Activated T-cell treated with anti-CD3 and anti-CD28 coated beads, Interleukin-2, amount 50 U/mL, for 4 hours (primary cell): ENCODE measurements at places on chromosomes 2 and 18. TPM values are rescaled to one million over a fixed set of nuclear protein-coding genes. Genes with fewer than 3 reads are reported as not detected.
A peak's percentile ranks its signal among the peaks of the same experiment; 100 is the strongest.

Gene RNF152
- total RNA-seq: 0.43 TPM

Gene OR6B2
- not detected for total RNA-seq

DNA sequence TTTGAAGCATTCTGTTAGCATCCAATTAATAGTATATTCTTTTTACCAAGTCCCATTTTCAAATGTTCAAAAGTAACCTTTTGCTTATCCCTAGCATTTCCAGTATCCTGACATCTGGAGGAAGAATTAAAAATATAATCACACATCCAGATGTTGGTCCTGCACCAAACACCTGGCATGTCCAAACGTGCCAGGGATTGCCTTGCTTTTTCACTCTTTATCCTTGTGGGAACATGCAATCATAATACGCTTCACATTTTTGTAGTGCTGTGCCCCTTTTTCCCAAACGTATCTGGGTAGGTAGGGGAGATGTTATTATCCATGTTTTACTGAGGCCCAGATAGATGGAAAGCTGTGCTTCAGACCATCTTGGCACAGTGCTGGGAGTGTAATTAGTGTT is 133.0 kb downstream of the TPGS2 start:
- DNase-seq: no peak

GRCh38 chr2:223044092-223044836 is 7.7 kb upstream of the KCNE4 start:
- no peak for DNase-seq

- peak; percentile 21 for DNase-seq
Observed at GRCh38 chr2:149167001-149167780, 128.7 kb downstream of the LYPD6B start.

Gene STPG4
- not detected for total RNA-seq

DNA sequence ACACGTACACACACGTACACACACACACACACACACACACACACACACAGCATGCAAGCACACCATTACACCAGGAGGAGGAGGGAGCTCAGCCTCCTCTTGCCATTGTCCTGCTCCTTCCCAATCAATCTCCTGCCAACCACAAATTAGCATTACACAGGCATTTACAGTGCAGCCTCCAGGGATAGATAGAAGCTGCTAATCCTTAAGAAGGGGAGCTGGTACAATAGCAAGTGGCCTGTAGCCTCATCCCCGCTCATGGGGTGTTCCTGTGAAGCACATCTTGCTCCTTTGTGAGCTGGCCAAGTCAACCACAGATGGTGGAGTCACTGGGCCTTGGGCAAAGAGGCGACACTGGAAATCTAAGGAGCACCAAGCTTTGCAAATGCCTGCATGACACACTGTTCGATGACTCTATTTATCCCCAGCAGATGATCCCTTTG is 110.3 kb upstream of the PKDCC start:
- no peak for DNase-seq

DNA sequence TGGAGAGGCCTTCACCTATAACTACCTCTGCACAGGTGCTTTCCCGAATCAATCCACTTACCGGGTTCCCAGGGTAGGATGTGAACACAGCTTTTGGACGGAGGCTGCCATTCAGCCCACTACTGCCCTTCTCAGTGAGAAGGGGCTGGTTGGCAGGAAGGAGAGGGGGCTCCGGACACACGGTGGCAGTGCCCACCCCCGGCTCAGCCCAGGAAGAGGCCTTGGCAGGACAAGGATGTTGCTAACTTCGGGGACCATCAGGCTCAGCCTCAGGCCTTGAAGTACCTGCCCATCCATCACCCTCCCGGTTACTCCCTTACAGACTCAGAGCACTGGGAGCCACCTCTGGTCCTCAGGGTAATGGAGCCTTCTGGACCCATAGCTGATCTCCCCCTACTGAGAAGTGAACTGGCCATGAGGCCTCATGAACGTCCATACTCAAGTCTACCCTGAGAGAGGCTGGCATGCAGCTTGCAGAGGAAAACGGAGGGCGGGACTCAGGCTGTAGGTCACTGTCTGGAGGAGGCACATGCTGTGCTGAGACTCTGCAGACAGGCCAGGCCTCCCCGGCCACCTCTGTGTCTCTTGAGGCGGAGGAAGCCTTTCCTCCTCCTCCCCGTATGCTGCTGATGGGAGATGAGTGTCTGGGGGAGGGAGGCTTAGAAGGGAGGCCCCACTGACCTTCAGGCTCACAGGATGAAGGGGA is 191.0 kb downstream of the TWIST2 start:
- no peak for DNase-seq

DNA sequence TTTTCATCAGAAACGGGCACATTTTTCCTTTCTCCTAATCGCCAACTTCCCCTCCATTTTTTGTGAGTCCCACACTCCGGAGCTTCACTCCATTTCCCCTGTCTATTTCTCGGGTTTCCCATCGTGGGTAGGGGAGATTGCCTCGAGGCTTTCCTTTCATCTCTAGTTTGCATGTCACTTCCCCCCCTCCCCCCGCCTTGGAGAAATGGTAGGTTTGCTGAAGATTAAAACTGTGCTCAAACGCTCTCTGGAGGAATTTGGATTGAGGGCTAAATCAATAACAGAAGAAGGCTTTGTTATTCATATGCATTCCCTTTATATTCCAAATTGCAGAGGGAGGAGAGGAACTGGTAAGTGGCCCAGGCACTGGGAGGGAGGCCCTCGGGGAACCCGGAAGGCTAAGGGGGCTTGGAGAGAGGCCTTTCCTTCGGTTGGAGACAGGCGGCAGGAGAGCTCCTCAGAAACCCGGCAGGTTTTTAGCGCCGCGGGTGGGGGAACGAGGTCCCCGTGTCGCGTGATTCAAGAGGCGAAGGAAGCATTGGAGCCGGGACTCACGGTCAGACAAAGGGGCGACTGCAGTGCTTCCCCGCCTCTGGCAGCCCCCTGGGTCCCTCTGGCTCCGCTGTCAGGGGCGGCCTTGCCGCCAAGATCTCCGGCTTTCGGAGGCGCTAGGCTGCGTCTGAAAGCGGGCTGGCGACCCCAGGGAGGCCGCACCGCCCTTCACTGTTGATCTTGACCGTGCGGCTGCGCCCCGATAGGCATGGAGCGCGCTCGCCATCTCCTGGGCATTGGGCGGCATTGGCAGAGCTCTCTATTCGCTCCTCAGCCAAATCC is 2.4 kb upstream of the HOXD12 start:
- peak; percentile 43 for DNase-seq

Gene NOL4
- not detected for total RNA-seq
